Dermis blood vessel endothelial cell (primary cell): ENCODE measurements at places on chromosomes 12 and 14. TPM values are rescaled to one million over a fixed set of nuclear protein-coding genes. Genes with fewer than 3 reads are reported as not detected.

Gene POTEM
- not detected in 2 replicates for total RNA-seq

Gene FGF6
- not detected in 2 replicates for total RNA-seq

Gene PEX5
- 36.2 and 36.8 TPM in 2 replicates for total RNA-seq

Gene ARHGAP9
- total RNA-seq, result not detected in 2 replicates

Gene KLHL33
- total RNA-seq, result 0.09 and 0.17 TPM in 2 replicates

Gene GPR137C
- total RNA-seq, result 1.4 and 2.2 TPM in 2 replicates
